ENCODE measurements at places on chromosomes 3 and 15.

- no peak for DNase-seq
Observed at GRCh38 chr15:101732772-101733171, 8.5 kb upstream of the TARS3 start.

DNA sequence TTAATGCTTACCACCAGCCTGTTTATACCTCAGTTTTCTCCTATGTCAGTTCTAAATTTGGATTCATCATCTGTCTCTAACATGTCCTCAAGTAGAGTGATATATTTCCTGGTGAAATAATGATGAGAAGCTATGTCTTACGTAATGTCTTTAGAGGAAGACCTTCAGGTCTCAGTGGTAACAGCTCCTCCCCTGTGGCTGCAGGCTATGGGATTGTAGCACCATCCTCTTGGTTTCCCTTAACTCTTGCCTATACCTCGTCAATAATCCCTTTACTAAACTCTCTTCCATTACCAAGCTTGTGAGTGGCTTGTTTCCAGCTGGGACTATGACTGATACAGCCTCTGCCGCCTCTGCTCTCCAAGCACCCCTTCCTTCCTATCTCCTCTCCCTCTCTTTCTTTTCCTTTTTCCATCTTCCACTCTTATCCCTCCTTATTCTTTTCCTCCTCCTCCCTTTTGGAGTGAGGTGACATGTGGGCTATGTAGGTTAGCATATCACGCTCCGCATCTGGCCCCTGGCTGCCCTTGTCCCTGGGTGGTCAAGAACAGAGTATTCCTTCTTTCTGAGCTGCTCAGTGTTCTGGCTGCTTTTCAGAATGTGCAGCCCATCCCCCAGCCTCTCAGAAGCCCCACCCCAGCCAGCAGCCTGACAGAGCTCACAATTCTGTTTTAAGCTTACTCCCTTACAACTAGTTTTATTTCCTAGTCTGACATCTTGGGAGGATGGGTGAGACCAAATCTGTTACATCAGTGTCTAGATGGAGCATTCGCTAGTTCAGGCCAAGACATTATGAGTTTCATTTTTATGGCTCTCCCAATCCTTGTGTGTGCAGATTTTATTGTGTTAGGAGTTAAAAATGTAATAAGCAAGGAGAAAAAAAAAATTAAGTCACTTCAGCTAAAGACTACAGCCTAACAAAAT lies 75.0 kb upstream of the RNU6-1 start:
- no peak for DNase-seq

- peak; percentile 39 for DNase-seq
Observed at GRCh38 chr3:132034486-132035464, at the start of gene CPNE4. TSS of gene CPNE4 (minus strand) at chr3:132035014.

DNA sequence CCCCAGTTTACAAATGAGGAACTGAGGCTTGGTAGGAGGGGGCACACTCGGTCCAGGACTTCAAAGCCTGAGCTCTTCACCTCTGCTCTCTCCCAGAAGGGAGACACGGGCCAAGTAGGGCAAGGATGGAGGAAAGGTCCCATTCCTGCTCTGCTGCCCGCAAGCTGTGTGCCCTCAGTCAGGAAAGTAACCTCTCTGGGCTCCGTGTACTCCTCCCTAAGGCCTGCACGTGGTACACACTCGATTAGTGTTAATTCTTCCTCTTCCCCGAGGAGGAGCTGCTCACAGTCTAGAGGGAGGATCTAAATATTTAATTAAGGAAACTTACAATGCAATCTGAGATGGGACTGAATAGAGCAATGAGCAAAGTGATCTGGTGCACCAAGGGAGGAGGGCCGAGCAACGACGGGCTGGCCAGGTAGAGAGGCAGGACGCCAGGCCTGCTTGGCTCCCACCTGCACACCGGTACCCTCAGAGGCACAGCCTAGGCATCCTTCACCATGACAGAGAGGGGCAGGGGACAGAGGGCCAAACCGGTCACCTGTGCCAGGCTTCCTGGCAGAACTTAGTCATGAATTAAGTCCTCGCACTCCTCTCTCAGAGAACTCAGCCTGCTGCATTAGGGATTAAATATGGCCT lies 47.2 kb upstream of the IQSEC1 start:
- DNase-seq, result no peak

DNA sequence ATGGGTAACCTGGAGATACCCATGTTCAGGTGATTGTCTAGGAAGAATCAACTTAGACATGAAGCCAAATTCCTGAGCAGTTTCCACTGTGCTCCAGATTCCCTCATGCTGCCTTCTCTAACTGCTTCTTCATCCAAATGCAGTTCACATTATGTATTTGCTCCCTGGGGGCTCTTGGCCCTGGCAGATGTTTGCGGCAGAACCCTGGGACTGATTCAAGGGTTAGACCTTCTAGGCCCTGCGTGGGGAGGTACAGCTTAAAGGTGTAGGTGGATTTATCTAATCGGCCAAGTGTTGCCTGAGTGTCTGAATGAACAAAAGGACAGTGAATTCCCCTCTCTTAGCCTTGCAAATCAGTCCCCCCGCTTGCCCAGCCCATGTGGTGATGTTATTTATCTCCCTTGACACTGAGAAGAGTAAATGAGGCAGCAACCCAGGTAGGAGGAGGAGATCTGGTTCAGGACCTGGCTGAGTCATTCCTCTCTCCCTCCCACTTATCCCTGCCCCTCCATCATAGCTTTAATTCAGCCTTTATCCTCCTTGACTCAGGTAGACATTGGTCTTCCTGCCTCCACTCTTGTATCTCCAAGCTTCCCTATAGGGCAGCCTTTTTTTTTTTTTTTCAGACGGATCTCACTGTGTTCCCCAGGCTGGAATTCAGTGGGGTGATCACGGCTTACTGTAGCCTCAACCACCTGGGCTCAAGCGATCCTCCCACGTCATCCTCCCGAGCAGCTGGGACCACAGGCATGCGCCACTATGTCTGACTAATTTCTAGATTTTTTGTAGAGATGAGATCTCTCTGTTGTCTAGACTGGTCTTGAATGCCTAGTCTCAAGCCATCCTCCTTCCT lies 54.8 kb downstream of the MAGEF1 start:
- DNase-seq, result no peak

GRCh38 chr3:13404626-13405452 lies 15.3 kb downstream of the NUP210 start:
- no peak for DNase-seq

GRCh38 chr15:59148153-59148833 lies 43.3 kb downstream of the CCNB2 start:
- DNase-seq, result no peak

DNA sequence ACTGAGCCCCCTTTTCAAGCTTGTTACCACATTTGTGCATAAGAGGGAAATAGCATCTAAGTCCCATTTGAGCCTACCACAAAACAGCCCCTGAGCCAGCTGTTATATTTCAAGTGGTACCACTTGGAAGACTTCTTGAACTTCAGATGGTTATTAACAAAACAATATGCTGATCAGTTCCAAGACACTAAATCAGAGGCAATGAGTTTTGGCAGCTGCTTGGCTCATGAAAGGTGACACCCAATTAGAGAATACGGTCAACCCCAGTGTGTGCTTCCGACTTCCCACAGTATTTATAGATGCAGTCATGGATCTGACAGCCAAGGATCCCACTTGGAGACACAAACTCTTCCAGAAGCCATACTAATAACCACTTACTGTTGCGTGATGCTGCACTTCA lies 469.6 kb upstream of the PPP2R3A start:
- no peak for DNase-seq

DNA sequence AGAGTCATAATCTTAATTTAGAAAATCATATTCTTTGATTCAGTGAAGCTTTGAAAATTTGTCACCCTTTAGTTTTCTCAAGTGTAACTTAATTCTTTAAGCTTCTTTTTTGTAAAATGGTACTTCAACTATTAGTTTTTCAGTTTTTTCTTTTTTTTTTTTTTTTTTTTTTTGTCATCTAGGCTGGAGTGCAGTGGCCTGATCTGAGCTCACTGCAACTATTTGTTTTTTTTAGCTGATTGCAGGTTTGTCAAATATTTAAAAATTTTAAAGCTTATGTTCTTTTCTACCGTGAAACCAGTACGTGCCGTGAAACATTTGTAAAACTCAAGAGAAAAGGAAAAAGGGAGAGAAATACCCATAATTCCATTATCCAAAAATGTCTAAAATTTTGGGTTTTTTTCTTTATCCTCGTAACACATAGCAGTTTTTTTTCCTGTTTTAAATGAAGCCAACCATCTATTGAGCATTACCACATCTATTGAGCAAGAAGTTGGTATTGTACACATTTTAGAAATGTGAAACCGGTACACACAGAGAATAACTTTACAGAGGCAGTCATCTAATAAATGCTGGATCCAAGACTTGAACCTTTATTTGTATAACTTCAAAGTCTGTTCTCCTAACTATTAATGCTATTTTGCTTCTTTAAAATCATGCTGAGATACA lies 25.7 kb downstream of the ECT2 start:
- no peak for DNase-seq

DNA sequence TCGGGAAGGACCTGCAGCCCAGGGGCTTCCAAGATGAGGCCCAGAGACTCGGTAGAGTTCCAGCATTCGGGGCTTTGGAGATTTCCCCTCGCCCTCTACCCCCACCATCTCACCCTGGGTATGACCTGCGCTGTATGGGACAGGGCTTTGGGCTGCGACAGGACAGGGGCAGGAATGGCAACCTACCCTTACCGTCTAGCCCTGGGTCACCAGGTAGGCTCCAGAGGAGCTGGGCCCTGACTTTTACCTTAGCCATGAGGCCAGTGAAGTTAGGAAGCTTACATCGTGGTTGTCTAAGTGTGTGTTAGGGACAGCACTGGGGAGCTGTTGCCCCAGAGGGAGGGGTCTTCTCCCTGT lies 683 bp downstream of the PPM1M start:
- no peak for DNase-seq

GRCh38 chr15:85839643-85840042 lies 44.9 kb upstream of the KLHL25 start:
- no peak for DNase-seq

DNA sequence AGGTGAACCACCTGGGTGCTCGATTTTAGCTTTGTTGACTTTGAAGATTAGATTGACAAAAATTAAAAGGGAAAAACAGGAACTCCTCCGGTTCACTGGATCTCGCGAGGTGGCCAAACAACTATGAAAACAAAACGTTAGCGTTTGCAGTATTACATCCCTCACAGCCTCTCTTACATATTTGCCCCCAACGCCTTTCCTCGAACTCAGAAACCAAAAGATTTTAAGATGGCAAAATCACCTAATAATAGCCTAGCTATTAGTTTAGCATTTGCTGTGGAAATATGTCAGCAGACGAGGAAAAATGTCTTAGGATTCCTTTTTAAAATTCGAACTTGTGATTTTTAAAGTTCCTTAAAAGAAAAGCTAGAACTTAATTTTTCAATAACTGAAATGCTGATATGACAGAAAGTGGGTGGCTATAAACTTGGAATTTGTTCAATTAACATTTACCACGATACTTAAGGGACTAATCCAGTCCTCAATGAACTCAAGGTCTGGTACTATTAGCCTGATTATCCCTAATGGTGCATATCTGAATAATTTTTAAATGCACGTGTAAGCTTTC lies 491 bp upstream of the SENP7 start:
- no peak for DNase-seq

DNA sequence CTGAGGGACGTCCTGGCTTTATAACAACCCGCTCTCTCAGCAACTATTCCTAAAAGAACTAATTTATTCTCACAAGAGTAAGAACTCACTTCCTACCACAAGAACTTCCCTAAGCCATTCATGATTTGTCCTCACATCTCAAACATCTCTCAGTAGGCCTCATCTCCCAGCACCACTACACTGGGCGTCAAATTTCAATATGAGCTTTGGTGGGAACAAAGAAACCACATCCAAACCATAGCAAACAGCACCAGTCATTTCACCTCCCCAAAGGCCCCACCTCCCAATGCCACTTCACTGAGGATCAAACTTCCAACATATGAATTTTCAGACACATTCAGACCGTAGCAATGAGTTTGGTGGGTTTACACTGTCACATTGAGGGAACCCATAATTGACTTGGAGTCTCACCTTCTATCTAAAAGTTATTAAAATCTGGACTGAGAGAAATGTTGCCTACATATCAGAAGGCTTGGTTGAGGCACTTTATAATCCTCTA lies 116.4 kb upstream of the AGBL1 start:
- DNase-seq, result no peak

DNA sequence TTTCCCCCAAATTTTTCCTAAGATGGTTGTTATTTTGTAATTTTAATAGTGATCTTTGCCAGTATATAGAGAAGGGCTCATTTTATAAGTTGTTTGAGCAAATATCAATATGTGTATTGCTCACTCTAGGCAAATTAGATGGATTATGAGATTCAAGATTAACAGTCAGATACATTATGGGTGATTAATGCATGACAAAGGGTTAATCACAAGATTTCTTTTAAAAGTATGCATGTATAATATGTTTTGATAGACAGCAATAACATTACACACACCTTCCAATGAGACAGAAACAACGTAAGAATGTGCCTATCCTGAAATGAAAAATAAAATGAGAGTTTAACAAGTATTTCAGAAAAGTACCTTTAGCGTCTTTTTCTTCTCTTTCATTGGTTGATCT lies 547.6 kb upstream of the AGTR1 start:
- no peak for DNase-seq

GRCh38 chr3:142896201-142896755 lies 7.4 kb upstream of the PCOLCE2 start:
- no peak for DNase-seq

DNA sequence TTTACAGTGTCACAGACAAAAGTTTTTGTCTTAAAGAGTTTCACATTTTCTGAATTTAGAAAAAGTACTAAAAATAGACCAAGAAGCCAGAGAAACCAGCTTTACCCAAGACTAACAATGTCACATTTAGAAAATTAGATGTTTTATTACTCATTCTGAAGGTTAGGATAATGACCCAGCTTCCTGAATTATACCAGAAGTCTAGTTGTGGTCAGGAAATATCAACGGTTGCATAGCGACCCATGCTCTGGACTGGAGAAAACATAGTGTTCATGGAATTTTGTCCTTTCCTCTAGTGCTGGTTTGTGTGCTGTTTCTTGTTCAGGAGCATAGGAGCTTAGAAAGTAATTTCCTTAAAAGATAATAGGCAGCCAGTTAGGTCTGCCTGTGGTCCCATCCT lies 59.0 kb downstream of the DPPA2 start:
- DNase-seq, result no peak
